DMS79 treated with DMSO at 0.1 percent for 48 hours (cell line): ENCODE measurements at places on chromosomes 1 and 21.

GRCh38 chr1:111032295-111032897 lies 68.7 kb upstream of the LRIF1 start:
- DNase-seq = no peak

- DNase-seq = no peak
These were observed 250.4 kb downstream of the PTBP2 start for GRCh38 chr1:96971849-96972602.

DNA sequence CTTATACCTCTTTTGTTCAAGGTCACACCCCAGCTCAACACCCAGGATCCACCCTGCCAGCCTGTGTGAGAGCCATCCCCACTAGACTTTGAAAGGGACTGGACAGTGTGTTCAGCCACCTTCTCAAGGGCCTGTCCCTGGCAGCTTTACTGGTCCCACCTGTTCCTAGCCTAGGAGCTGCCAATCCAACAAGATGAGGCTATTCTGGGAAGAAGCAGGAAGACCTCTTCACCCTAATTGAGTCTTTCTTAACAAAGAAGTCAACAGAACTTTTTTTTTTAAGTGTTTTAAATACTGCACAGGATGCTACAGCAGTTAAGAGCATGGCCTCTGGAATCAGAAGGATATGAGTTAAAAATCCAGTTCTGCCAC lies 95.8 kb upstream of the HOOK1 start:
- DNase-seq = no peak

DNA sequence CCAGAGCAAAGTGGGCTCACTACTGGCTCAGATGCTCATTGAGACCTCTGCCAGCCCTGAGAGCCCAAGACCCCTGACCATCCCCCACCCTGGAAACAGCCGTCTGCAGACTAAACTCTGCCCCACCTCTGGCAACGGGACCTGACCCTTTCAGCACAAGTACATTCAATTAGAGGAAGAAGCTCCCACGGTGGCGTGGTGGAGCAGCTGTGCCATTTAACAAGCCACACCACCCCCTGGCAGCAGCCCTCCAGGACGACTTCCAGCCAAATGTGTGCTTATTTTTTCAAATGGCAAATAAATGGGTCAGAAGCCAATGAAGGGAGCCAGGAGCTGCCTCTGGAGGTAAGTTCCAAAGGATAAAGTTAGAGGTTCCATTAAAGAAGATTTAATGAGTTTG lies 226.7 kb downstream of the NPHP4 start:
- DNase-seq = no peak

DNA sequence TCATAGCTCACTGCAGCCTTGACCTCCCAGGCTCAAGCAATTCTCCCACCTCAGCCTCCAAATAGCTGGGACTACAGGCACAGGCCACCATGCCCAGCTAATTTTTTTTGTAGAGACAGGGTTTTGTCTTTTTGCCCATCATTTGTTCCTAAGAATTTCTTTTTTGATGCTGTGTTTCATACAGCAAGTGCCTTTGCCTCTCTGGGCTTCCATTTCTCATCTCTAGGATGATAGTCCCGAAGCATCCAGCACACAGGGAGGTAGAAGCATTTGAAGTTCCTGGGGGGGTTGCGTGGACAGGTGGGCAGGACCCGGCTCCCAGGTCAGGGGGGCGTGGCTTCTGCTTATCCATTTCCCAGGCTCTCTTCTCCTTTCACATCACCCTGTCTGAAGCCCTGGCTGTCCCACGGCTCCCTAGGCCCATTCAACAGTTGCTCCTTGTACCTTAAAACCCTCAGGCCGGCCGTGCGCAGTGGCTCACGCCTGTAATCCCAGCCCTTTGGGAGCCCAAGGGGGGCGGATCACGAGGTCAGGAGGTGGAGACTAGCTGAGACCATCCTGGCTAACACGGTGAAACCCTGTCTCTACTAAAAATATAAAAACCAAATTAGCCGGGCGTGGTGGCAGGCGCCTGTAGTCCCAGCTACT lies 3.4 kb downstream of the ATP13A2 start:
- DNase-seq = no peak

DNA sequence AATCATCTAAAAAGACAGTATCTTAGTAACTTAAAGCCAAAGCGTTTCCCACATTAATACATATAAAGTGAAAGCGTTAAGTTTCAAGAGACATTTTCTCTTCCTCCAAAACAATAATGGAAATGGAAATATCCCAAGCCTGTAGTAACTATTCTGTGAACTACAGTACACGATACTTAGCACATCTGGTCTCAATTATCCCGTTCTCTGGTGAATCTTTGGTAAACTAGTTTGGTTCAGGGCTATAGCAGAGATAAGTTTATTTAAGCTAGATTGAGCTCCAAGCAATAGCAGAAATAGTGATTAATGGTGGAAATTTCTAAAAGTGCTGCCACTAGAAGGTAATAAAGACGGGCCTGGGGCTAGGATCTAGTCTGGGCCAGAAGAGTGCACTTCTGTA lies 55.2 kb downstream of the PCNX2 start:
- DNase-seq = no peak

- DNase-seq = no peak
These were observed 57.0 kb downstream of the KIFAP3 start for GRCh38 chr1:170017478-170017877.

DNA sequence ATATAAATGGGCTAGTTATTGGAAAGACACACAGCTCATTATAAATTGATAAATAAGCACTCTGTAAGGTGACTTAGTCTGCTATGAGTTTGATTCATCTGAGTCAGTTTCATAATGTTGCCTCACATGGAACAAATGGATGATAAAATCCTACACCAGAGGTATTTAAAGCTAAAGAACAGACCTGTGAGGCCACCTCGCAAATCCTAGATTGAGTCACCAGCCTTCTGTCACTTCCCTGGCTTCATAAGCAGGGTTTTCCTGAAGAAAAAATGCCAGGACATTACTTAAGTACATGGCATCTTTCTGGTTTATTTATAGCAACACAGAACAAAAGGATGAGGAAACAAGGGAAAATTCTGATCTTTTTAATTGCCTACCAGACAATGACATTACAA lies 18.4 kb downstream of the CD2 start:
- no peak for DNase-seq

DNA sequence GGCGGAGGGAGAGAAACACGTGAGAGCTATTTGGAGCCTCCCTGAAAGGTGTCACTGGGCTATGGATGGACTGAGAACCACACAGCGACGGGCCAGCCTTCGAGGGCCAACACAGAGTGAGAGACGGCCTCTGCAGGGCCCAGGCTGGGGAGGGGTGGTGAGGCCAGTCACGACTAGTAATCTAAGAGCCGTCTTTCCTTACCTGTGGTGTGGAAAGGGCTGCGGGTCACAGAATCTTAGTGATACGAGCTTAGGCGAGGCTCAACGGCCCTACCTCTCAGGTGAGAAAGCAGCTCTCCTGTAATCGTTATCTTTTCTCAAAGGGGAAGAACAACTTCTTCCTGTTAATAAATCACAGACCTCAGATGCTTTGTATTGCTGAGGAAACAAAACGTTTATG lies 33.4 kb upstream of the COX20 start:
- DNase-seq = no peak

DNA sequence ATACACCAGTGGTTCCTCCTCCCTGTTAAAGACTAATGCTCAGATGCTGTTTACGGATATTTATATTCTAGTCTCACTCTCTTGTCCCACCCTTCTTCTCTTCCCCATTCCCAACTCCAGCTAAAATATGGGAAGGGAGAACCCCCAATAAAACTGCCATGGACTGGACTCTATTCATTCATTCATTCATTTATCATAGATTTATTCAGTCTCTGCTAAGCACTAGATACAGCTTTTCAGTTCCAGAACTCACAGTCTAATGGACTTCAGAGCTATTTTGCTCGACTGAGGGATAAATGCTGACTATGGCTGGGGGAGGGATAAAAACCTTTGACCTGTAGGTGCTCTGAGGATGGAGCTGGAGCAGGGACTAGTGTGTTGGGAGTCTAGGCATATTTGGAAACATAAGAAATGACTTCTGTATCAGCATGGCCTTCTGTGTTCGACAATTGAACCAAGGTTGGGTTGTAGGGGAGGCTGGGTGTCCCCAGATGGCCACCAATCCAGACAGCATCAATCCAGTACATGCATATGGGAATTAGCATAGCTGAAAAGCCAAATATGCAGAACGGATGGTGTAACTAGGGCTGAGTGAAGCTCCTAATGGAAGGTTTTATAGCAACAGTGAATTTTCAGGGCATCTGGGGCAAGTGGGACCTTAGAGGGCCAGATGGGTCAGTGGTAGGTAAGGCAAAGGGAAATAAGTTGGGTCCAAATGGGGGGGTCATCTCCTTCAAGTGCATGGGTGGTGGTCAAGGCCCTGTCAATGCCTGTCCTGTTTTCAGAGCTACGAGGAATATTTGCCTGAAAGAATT lies 4.1 kb downstream of the APOA2 start:
- no peak for DNase-seq

DNA sequence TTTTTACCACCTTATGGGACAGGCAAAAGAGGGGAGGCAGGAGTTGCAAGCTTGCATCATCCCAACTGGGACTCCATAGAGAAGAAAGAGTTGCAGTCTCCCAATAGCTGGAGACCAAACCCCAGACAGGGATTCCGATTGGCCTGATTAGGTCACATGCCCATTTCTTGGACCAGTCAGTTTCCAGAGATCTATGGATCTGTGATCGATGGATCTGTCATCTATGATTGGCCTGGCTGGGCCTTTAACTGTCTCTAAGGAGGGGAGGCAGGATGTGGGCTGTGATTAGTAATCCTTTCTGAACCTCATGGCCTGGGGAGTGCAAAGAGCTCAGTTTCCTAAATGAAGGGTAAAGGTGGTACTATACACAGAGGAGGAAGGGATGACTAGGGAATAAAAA lies 252.1 kb downstream of the MATN1 start:
- no peak for DNase-seq

DNA sequence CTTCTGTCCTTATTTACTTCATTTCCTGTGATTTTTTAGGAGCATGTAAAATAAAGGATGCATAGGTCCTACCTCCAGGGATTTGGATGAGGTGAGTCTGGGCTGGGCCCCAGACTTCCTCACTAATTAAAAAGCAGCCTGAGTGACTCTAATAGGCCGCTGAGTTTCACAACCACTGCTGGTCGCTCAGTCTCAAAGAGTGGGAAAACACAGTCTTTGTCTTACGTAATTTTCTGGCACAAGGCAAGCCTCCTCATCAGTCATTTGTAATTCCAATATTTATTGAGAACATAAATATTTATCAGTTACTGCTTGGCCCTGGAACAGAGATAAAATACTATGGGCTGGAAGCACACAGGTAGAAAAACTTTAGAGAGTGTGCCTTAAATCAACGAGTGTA lies 195.4 kb upstream of the RUNX1 start:
- no peak for DNase-seq

- no peak for DNase-seq
These were observed 6.8 kb upstream of the MTARC2 start for GRCh38 chr1:220741349-220741748.

- no peak for DNase-seq
These were observed 37.8 kb upstream of the TLR5 start for GRCh38 chr1:223180731-223181321.

GRCh38 chr1:108050158-108050557 lies 85.2 kb upstream of the VAV3 start:
- DNase-seq = no peak

DNA sequence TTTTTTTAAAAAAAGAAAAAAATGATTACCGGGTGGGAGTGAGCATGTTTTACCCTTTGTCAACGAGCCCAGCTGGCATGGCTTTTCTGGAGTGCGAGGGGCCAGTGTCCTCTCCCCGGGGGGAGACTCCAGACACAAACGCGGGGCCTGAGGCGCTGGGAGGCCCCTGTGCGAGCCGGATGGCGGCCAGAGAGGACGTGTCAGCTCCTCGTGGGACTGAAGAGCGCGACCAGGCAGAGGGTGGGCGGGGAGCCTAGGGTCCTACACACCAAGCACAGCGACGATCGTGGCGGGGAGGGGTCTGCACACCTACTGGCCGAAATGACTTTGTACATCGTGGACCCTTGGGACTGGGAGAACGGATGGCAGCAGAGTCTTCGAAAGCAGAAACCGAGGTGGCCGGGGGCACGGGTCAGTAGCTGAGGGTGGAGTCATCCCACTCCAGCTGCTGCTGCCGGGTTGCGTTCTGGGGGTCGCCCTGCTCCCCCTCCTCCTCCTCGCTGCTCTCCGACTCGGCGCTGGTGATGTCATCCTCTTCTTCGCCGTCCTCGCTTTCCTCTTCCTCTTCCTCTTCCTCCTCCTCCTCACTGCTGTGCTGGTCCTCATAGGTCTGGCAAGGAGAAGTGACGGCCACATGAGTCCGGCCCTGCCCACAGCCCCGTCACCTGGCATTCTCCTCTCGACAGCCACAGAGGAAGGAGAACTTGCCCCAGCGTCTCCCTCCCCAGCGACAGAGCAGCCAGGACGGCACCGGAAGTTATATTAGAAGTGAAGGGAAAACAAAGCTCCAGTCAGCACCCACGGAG lies 78.8 kb downstream of the PIK3CD start:
- no peak for DNase-seq

- no peak for DNase-seq
These were observed 20.3 kb upstream of the ERRFI1 start for GRCh38 chr1:8046391-8046790.

DNA sequence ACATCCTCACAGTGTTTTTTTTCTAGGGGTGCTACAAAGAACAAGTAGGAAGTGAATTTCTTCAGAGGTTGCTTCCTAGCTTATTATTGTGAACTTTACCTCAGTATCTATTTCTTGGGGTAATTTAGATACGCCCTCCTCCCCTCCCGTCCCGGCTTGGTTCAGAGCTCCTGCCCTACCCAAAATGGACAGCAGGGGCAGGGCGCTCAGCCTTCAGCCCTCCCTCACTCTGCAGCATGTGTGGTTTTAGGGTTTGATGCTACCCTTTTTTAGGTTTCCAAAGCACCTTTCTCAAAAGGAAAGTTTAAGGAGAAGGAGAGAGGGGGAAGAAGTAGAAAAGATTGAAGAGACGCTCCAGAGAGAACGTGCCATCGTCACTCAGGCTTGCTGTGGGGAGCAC lies 16.9 kb upstream of the POGK start:
- DNase-seq = no peak

DNA sequence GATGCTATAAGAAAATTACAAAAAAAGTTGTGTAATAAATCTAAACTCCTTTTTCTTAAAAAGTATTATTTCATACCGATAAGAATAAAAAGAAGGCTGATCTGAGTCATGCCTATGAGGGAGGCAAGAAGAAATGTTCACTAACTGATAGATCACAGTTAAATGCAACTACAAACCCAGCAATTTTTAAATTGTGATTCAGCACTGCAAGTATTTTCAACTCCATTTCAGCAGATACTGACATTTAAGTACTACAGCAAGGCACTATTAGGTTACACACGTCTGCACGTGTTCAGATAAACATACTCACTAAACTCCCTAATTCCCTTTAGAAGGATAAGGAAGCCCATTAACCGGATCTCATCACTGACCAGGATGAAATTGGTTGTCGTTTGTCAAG lies 213.3 kb upstream of the ZRANB2 start:
- DNase-seq = no peak

DNA sequence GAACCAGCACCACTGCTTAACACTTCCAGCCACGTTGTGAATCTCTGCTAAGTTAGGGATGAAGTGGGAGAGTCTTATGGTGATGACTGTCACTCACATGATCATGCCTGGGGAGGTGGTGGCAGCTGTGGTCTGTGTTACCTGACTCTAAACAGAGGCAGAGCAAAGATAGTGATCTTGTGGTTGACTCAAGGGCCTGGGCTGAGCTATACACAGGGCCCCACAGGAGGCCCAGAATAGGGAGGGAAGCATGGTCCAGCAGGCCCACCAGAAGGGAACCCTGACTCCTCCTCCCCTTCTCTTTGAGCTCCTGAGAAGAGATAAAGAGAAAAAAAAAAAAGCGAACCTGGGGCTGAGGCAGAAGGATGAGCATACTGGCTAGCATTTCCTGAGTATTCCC lies 55.0 kb downstream of the PLXNA2 start:
- DNase-seq = peak; percentile 38

GRCh38 chr1:35555212-35555584 lies 2.0 kb downstream of the KIAA0319L start:
- DNase-seq = no peak
